ENCODE measurements at places on chromosomes 3 and 15. TPM values are rescaled to one million over a fixed set of nuclear protein-coding genes. Genes with fewer than 3 reads are reported as not detected.

The OR4M2 gene
- total RNA-seq: not detected

The TMC3 gene
- total RNA-seq: not detected

The IL20RB gene
- 2.0 TPM for total RNA-seq

The BBX gene
- total RNA-seq: 40.2 TPM

The DOCK3 gene
- total RNA-seq: 1.5 TPM

The GOLGA6B gene
- total RNA-seq: not detected

The SPATA12 gene
- total RNA-seq: not detected

The DCLK3 gene
- total RNA-seq: not detected

The ROPN1B gene
- total RNA-seq: not detected

The ANKRD63 gene
- not detected for total RNA-seq

The IQCH gene
- 1.3 TPM for total RNA-seq

The XCR1 gene
- 0.05 TPM for total RNA-seq

The NEK10 gene
- total RNA-seq: 1.4 TPM

The CILP gene
- not detected for total RNA-seq

The CATSPER2 gene
- total RNA-seq: 7.6 TPM

The FAM81A gene
- total RNA-seq: 0.17 TPM

The BLM gene
- 75.3 TPM for total RNA-seq

The FILIP1L gene
- 15.7 TPM for total RNA-seq

The AMIGO3 gene
- total RNA-seq: 0.51 TPM

The ERICH6 gene
- not detected for total RNA-seq

The GHSR gene
- total RNA-seq: not detected

The TTLL13 gene
- 1.4 TPM for total RNA-seq

The SOX2 gene
- not detected for total RNA-seq

The CHDH gene
- 0.93 TPM for total RNA-seq

The C2CD4A gene
- total RNA-seq: not detected

The OXTR gene
- total RNA-seq: 1.0 TPM

The CCDC71 gene
- 26.3 TPM for total RNA-seq

The ZDHHC23 gene
- 1.8 TPM for total RNA-seq

The MINDY2 gene
- total RNA-seq: 14.8 TPM

The FANCI gene
- 135 TPM for total RNA-seq

The NANOGP8 gene
- total RNA-seq: not detected

The GOLGA8S gene
- total RNA-seq: 0.61 TPM

The HES1 gene
- 10.8 TPM for total RNA-seq

The CNTN3 gene
- total RNA-seq: not detected

The GOLGA6L10 gene
- 0.37 TPM for total RNA-seq

The ALS2CL gene
- 1.9 TPM for total RNA-seq

The SLC12A1 gene
- not detected for total RNA-seq

The CPEB1 gene
- total RNA-seq: not detected

The CAMKV gene
- not detected for total RNA-seq

The TM4SF4 gene
- not detected for total RNA-seq

The CCR3 gene
- 0.24 TPM for total RNA-seq

The AEN gene
- total RNA-seq: 59.1 TPM

Measured in T-helper 1 cell treated with Interleukin-12 subunit alpha and Interleukin-12 subunit beta and Interleukin-4 antibody, amounts not matched to agents 30 ng/mL and 1 ng/mL, for 36 hours (primary cell).